ENCODE measurements at places on chromosomes 7 and 10.

DNA sequence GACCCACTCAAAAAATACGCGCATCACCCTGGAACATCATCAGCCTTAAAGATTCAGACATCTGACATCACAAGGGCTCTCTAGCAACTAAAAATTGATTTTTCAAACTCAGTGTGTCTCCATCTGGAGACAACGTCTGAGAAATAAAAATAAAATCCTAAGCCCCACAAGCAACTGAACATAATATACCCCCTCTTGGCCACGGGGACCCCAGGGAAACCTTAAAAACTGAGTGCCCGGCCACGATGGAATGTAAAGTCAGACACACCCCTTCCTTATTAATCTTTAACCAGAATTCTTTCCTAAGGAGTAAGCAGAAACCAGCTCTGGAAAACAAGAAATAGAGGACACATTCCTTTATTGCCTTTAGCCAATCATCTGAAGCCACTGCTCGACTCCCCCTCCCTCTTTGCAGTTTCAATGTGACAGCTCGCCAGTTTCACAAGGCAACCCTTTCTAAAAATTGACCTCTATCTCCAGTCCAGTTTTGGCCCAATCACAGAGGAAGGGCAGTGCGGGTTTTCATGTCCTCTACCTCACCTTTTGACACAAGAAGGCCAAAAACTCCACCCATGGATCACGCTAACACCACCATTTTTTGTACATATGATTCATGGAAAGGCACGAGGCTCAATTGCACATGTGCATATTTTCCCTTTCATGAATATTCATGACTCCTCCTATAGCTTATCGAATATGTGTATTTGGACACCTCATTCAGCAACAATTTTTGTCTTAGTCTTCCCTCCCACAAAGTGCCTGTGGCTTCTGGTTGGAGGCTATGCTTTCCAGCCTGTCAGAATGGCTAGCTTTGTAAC, 24.2 kb downstream of the IFIT3 start:
- no peak for DNase-seq

- peak; percentile 18 for DNase-seq
Measured at GRCh38 chr7:5557920-5558401, 134.3 kb upstream of the TNRC18 start.

GRCh38 chr7:134768243-134768642, 11.2 kb upstream of the CALD1 start:
- no peak for DNase-seq

GRCh38 chr10:25522946-25523608, 348.3 kb downstream of the GPR158 start:
- DNase-seq = no peak

GRCh38 chr10:103791858-103792257, 63.5 kb downstream of the SH3PXD2A start:
- no peak for DNase-seq

DNA sequence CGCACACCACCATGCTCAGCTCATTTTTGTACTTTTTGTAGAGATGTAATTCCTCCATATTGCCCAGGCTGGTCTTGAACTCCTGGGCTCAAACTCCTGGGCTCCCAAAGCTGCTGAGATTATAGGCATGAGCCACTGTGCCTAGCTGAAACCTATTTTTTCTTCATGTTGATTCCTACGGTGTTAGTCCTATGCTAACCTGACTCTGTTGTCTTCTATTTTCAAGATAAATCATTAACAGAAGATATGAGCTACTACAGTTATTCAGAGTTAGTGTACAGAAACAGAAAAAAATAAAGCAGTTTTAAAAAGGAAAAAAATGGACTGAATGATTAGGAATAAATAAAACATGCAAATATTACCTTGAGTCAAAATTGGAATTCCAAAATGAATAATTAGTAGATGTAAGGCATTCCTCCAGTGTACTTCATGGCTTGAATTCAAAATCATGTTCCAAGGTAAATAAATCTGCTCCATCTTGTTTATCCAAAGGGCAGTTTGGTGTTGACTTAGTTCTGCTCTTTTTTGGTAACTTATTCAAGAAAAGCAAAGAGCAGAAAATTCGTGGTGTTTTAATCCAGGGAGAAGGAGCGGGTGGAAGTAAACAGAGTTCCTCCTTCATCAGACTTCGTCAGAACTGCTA, 185.8 kb downstream of the CACNB2 start:
- no peak for DNase-seq

Data from D341Med (cell line).